ENCODE measurements at places on chromosomes 11 and 22.

DNA sequence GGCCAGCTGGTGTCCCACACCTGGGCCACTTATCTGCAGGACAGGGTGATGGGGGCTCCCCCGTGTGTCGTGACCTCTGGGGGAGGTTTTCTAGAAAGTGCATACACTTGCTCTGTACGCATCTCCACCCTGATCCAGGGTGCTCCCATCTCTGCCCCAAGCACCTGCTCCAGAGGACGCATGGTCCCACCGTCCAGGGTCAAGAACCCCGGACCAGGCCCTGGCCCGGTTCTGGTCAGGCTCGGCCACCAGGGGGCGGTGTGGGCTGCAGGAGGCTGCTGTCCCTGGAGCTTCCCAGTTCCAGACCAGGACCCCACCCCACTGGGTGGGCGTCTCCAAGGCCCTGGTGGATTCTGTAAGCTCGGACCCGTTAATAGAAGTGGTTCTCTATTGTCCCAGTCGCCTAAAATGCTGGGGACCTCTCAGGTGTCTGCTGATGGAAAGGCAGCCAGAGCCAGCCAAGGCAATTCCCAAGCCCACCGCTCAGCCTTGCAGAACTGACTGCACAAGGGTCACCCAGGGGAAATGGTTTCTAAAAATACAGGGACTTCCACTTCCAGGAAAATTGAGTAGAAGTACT is 34.7 kb upstream of the SEPTIN5 start:
- peak; percentile 91 for DNase-seq

DNA sequence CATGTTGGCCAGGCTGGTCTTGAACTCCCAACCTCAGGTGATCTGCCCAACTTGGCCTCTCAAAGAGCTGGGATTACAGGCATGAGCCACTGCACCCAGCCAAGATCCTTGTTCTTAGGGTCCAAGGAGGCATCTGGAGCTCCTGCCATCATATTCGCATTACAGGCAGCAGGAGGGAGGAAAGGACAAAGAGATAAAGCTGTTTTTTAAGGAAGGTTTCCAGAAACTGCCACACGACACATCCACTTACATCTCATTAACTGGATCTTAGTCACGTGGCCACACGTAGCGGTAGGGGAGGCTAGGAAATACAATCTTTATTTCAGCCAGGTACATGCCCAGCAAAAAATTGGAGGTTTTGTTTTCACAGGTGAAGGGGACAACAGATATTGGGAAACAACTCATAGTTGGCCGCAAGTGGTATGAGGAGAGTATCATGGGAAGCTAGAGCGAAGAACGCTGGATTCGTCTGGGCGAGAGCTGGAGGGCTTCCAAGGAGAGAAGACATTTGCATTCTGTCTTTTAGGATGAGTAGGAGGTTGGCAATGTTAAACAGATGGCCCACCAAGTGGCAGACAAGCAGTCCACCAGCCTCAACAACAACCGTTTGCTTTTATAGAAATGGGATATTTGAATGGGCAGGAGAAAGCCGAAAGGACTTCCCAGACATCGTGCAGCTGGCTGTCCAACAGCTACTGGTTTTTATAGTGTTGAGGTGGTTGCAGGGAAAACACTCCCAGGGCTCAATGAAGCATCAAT is 39.2 kb upstream of the DMC1 start:
- DNase-seq = no peak

GRCh38 chr22:22019659-22020424 is 37.3 kb upstream of the TOP3B start:
- DNase-seq = no peak

GRCh38 chr11:133271206-133271605 is 261.1 kb downstream of the OPCML start:
- DNase-seq = no peak

GRCh38 chr11:61947486-61948210 is 2.5 kb upstream of the BEST1 start:
- no peak for DNase-seq

GRCh38 chr11:129855086-129855485 is 39.4 kb downstream of the TMEM45B start:
- DNase-seq = no peak

GRCh38 chr11:112941104-112941503 is 20.1 kb upstream of the NCAM1 start:
- DNase-seq = no peak

GRCh38 chr11:21472261-21472660 is 720.6 kb upstream of the ANO5 start:
- no peak for DNase-seq

- DNase-seq = no peak
Measured at GRCh38 chr11:28736256-28736655, 628.1 kb downstream of the METTL15 start.

DNA sequence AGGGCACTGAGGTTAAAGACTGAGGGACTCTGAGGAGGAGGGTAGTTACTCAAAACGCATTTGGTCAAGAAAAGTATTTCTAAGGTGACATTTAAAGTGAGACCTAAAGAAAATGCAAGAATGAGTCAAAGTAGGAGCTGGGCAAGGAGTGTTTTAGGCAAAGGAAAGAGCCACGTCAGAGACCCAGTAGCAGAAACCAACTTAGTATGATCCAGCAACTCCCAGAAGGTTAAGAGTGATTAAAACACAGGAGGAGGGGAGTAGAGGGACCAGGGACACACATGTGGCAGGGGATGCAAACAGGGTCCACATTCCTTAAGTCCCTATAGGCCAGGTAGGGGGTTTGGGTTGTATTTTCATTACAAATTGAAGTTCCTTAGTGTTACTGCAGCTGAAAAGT is 24.3 kb upstream of the CCDC34 start:
- DNase-seq = no peak

DNA sequence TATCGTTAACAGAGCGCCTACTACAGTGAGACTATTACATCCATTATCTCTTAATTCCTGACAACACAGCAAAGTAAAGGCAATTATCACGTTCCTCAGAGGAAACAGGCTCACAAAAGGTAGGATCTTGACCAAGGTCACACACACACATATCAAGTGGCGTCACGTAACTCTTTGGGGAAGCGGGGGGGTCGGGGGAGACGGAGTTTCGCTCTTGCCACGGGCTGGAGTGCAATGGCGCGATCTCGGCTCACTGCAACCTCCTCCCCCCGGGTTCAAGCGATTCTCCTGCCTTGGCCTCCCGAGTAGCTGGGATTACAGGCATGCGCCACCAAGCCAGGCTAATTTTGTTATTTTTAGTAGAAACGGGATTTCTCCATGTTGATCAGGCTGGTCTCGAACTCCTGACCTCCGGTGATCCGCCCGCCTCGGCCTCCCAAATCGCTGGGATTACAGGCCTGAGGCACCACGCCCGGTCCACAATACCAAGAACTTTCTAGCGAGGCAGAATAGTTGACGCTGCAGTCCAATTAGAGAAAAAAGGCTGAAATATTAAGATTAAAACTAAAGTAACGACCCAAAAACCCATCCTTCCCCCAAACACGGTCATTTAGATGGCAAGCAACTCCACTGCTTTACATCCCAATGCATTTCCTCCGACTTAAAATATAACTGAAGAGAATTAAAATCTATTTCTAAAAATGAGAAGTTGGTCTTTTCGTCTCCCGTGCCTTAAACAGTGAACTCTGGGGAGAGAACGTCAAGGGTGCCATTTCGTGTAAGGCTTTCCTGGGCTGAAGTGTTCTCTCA is 1.2 kb downstream of the DDX17 start:
- DNase-seq = no peak

DNA sequence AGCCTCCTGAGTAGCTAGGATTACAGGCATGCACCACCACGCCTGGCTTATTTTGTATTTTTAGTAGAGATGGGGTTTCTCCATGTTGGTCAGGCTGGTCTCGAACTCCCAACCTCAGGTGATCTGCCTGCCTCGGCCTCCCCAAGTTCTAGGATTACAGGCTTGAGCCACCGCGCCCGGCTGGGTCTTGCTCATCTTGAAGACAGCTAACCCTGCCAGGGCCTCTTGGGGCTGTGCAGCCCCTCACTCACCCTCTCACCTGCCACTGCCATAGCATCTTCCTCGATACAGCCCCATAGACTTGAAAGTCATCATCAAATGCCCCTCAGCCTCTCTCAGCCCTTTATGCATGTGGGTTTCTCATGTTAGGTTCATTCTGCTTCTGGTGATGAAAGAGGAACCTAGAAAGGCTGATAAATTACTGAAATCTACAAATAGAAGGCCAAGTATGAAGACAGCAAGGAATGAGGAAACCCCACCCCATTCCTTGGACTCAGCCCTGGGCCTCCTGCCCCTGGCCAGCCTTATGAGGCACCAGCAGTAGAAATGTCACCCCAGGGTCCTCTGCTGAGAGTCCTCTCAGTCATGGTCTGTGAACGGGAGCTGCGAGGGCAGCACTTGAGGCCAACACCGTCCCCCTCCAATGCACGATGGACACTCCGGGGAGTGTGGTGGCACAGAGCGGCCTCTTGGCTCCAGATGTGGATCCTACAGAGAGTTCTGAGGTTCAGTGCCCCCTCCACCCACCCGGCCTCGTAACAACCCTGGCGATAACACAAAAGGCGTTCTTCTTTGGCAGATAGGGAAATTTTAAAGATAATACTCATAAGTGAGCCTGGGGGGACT is 24.8 kb downstream of the SCGB1A1 start:
- no peak for DNase-seq

DNA sequence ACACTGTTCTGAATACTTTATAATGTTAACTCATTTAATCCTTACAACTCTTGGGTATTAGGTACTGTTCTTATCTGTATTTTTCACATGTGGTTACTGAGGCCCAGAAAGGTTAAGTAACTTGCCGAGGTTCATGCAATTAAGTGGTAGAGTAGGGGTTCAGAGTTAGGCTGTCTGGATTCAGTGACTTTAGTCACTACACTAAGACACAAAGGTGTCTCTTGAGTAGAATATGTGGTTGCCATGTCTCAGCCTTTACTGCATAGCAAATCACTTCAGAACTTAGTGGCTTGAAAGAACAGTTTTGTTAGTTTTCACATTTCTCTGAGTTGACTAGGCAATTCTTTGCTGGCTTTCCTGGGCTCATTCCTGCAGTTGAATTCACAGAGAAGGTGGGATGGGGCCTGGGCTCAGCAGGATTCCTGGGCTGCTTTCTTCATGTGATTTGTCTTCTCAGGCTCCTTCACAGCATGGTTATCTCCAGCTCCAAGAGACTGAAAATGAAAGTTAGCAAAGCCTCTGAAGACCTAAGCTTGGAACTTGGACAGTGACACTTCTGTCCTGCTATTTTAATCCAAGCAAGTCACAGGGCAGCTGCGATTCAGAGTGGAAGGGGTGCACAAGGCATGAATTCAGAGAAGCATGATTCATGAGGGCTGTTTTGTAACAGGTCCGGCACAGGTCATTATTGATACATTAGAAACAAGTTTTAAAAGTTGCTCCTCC is 68.3 kb downstream of the SPECC1L start:
- no peak for DNase-seq

GRCh38 chr22:17918840-17919239 is 105.5 kb downstream of the MICAL3 start:
- DNase-seq = no peak

DNA sequence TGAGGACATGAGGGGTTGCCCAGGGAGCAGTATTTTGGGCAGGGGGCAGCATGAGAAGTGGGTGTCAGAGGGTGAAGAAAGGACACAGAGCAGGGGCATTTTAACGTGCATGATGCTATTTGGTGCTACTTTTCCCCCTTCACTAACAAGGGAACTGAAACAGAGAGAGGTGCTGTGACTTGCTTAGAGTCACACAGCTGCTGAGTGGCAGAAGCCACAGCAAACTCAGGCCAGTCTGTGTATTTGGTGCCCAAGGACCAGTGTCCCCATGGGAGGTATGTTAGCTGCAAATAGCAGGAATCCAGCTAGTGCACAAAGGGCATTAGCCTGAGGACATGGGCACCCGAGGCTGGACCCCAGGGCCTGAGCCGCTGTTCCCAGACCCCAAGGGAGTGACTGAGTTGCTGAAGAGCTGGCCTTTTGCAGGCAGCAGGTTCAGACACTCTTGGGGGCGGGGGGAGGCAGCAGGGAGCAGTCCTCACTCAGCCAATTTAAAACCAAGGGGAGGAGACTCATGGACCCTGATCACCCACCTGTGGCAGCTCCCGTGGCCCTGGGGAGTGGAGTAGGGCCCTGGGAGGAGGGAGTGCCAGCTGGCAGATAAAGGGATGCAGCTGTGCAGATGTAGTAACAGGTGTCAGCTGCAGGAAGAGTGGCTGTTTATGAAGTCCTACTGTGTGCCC is 14.6 kb downstream of the PARVG start:
- DNase-seq = peak; percentile 87

GRCh38 chr11:94400050-94400449 is 1.2 kb downstream of the GPR83 start:
- DNase-seq = no peak

- no peak for DNase-seq
Measured at GRCh38 chr11:11916981-11917399, 75.2 kb downstream of the USP47 start.

DNA sequence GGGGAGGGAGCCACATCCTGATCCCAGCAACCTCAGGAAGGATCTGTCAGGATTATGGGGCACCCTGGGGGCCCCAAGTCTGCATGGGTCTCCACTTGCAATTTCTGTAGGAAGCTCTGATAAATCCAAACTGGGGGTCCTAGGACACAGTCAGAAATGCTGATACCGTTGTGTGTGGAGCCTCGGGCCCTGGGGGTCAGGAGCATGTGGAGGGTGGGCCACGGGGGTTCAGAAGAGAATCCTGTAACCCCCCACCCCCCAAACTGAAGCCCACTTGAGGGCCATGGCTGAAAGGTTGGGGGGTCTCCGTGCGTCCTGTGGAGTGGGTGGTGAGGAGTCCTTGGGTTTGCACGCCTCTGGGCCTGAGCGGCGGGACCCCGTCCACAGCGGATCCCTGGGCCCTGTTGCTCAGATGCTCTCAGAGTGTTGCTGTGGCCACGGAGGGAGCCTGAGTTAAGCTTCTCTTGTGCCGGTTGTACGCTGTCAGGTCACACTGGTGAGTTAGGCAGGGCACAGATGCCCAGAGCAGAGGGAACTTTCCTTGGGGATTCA is 72.2 kb downstream of the LRP5 start:
- no peak for DNase-seq

DNA sequence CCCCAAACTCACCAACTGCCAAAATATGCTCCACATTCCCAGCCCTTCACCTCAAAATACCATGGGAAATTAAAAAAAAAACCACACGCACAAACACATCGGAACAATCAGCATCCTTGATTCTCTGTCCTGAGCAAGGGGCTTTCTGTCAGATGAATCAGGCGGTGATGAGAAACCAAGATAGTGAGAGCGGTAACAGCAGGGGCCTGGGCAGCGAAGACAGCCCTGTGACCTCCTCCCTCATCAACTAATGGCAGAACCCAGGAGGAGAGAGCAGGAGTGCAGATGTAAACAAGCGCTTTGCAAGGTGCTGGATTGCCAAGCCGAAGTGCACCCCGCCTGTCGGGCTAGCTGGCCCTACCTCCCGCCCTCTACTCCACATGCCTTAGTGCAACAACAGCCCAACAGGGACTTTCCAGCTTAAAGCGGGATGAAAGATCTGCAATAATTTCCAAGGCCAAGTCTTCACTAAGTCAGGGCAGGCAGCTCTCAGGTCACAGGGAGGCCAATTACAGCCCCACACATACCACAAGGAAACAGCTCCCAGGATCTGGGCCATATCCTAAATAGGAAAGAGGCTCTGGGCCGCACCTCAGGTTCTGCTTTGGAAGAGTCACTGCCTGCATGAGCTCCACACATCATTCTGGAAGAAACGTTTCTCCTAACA is 72.2 kb upstream of the BID start:
- no peak for DNase-seq
